ENCODE measurements at places on chromosomes 3 and 15.

- DNase-seq: no peak
Measured at GRCh38 chr3:10783360-10784351, 32.4 kb upstream of the SLC6A11 start.

- no peak for DNase-seq
Measured at GRCh38 chr15:85475711-85476110, 95.3 kb downstream of the AKAP13 start.

GRCh38 chr15:53116169-53116568 is 326.0 kb upstream of the ONECUT1 start:
- DNase-seq: no peak

GRCh38 chr3:129005526-129006303 is 4.6 kb downstream of the EFCC1 start:
- DNase-seq: no peak

DNA sequence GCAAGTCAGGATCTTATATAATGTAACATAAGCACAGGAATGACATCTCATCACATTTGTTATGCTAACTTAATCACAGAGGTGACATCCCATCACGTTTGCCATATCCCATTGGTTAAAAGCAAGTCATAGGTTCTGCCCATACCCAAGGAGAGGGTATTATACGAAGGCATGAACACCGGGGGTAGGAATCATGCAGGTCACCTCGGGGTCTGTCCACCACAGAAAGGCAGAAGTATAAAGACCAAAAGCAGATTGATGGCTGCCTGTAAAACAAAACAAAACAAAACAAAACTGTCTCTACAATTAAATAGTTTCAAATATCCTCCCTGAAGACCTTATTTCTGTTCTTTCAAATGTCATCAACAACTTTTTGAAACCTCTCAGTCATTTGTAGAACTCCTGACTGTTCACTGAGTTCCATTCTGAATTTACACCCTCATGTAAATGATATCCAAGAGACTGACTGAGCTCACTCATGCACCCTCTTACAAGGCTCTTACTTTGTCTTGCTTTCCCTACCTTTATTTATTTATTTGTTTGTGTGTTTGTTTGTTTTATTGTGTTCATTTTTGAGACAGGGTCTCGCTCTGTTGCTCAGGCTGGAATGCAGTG is 22.7 kb upstream of the ZNF639 start:
- DNase-seq: no peak

GRCh38 chr15:64155802-64156651 is 4.5 kb downstream of the SNX22 start:
- no peak for DNase-seq

- no peak for DNase-seq
Measured at GRCh38 chr15:40290918-40291574, 8.2 kb upstream of the ANKRD63 start.

GRCh38 chr15:81303244-81304225 is 20.4 kb downstream of the STARD5 start:
- DNase-seq: no peak

DNA sequence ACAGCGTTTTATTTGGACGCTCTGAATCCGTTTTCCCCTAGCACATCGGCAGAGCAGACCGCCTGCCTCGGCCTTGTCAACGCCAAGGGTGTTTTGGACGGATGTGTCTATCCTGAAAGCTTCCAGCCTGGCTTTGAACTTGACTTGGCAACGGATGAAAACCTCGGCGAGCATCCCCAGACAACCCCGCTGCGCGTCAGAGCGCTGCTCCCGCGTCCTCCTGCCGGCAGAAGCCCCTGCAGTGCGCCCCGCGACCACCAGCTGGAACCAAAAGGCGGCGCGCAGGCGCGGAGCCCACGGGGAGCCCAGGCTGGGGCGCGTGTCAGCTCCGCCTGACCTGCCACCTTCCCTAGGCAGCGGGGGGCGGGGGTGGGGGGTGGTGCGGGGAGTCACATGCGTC is 26.2 kb upstream of the ARL8B start:
- DNase-seq: no peak
